ENCODE measurements at places on chromosomes 13 and 19.

DNA sequence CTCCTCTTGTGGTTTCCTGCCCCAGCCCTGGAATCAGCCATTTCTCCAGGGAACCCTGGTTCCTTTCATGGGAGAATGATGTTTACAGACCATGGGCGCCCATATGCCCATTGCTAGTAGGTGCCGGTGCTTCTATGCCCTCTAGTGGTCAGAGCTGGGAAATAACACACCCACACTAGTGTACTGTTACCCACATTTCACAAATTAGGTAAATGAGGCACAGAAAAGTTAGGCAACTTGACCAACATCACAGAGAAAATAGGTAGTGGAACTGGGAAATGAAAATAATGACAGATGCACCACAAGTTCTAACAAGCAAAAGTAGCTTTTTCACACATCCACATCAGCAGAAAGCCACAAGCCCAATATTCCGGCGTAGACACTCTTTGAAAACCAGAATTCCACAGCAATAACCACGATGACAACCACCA is 1.3 kb upstream of the CEACAM3 start:
- peak; percentile 98 for DNase-seq

GRCh38 chr13:76570510-76570971 is 315.7 kb downstream of the KCTD12 start:
- DNase-seq, result no peak

GRCh38 chr19:42185277-42185676 is 32.2 kb downstream of the DEDD2 start:
- peak; percentile 95 for DNase-seq

DNA sequence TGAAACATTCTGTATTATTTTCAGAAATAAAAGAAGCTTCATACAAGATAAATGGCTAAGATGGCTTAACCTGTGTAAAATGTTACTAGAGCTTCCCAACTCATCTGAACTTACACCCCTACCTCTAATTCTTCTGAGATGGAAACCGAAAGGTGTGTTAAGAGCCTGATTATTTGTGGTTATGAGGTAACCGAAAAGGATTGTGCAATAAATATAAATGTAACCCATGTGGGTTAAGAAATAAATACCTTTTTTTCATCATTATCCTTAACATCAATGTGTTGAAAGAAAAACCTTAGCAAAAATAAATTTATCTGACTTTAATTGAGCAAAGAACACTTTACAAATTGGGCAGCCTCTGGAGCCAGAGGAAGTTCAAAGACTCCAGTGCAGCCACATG is 961.8 kb upstream of the SPRY2 start:
- DNase-seq, result no peak

DNA sequence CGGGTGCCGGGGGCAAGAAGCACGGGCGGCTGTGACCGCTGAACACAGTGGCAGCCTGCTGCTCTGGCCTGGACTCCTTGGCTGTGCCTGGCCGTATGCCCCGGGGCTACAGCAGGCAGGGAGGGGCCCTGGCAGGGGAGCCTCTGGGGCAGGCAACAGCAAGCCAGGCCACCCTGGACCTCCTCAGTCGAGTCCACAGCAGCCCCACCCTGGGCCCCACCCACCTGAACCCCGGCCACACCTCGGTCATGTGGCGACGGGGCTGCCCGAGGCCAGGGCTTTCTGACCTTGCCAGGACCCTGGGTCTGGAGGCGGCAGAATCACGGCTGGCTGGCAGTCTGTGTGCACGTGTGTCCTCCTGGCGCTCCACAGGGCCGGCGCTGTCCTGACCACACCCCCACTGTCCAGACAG is 8.7 kb downstream of the CILP2 start:
- no peak for DNase-seq

DNA sequence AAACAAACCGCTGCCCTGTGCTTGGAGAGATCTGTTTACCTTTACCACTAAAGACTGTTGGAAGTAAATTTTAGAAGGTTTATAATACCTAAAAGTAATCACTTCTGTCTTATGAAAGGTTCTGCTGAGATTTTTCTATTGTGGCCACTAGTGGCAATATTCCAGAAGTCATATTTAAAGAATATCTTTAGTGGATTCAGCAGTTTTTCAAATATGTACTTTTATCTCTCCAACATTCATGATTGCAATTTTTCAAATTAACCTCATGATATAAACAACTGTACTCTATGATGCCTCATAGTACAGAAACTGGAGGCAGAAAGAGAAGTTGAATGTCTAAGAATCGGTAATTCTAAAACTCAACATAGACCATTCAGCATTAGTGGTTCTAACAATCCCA is 53.2 kb upstream of the USPL1 start:
- no peak for DNase-seq

GRCh38 chr13:95626768-95627167 is 17.7 kb downstream of the DZIP1 start:
- no peak for DNase-seq

DNA sequence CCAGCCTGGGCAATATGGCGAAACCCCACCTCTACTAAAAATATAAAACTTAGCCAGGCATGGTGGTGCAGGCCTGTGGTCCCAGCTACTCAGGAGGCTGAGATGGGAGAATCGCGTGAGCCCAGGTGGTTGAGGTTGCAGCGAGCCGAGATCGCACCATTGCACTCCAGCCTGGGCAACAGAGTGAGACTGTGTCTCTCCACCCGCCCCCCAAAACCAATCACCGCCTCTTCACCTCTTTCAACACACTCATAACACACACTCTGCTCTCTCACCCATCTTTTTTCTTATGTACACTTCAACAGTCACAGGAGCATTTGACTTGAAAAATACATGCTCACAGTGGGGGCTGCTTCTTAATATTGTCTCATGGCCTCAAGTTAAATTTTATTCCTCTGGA is 76.8 kb downstream of the ESD start:
- no peak for DNase-seq

GRCh38 chr19:49148784-49149651 is 6.2 kb downstream of the HRC start:
- DNase-seq, result peak; percentile 90

All from MV-4-11 (cell line).